Activated CD4-positive, alpha-beta memory T cell treated with anti-CD3 and anti-CD28 coated beads for 36 hours (primary cell): ENCODE measurements at places on chromosomes 2 and 18.
A peak's percentile ranks its signal among the peaks of the same experiment; 100 is the strongest.

- peak; percentile 35 for DNase-seq
Measured at GRCh38 chr2:230447036-230447435, 31.0 kb downstream of the SP100 start.

- DNase-seq, result no peak
Measured at GRCh38 chr2:22281033-22281432, 1103.9 kb upstream of the KLHL29 start.

GRCh38 chr2:235113854-235114253, 162.0 kb downstream of the SH3BP4 start:
- DNase-seq, result no peak

DNA sequence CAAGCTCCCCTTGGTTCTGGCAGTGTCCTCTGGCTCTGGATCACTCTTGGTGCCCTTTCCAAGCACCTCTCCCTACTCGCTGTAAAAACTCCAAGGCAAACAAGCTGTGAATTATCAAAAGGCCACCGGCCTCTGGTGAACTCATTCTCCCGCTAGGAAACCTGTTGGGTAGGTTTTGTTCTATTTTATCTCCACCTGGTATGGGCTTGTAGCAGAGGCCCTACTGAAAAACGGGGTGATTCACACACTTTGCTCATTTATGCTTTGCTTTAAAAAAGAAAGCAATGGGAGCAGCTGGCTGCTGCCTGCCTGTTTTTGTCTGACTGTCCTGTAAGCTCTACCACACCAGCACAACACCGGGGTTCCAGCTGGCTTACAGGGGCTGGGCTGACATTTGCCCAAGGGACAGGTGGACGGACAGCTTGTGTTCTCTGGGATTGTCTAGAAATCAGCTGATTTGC, 56.8 kb downstream of the SH3BP4 start:
- no peak for DNase-seq
